ELF-1 (cell line): ENCODE measurements at places on chromosomes 12 and 14.

DNA sequence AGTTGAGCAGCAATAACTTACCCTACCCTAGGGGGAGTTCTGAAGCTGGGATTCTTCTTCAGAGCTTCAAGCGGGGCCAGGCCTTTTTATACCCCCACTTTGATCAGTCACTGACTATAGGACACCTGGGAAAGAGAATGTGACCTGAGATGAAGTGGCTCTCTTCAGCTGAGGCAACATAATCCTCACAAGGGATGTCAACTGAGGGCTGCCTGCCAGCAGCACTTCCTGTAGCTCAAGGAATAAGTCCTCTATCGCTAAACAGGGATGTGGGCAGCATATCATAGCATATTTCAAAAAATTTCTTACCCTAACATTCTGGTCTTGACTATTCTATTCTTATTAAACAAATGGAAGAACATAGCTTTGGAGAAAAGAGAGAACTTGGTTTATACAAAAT is 17.4 kb downstream of the LGALS3 start:
- DNase-seq = no peak

GRCh38 chr14:71115821-71116567 is 208.7 kb downstream of the PCNX1 start:
- no peak for DNase-seq

GRCh38 chr12:44837114-44837755 is 38.9 kb downstream of the NELL2 start:
- DNase-seq = no peak

DNA sequence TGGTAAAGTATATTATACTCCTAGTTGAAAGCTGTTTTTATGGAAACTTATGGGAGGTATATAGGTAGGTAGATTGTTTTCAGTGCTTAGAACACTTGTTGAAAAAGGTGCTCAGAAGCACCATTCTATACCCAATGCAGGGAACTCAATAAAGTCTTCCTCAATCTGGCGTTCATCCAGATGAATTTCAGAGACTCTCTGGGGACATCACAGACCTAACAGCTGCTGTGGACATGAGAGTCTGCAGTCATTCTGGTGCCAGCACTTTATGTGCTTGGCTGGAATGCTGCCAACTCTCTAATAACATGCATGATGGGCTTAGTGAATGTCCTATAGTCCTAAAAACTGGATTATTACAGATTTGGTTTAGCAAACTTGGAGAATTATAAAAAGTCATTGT is 115.9 kb downstream of the NTN4 start:
- DNase-seq = no peak

DNA sequence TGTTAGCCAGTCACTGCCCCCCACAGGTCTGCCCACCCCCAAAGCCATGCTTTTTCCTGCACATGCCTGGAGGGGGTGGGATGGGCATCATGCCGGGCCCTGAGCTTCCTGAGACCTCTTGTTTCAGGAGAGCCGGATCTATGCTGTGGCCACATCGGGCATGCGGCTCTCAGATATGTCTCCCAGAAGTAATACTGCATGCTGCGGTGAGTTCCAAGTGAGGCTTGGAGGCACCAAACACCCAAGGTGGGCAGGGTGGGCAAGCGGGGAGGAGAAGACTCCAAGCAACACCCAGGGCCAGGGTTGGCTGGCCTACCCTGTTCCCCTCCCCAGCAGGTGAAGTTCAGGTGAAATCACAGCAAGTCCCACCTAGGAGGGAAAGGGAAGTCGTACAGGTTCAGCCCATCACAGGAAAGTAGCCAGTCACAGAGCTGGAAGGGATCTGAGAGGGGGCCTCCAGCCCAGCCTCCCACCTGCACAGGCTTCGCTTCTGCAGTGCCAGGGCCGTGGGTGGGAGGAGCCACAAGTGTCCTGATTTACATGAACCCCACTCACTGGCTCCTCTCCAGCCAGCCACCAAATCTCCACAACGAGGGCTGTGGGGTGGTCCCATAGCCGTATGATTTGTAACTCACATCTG is 30.9 kb downstream of the PIGH start:
- DNase-seq = no peak

- no peak for DNase-seq
Observed at GRCh38 chr12:127300753-127301152, 966.2 kb upstream of the TMEM132C start.

DNA sequence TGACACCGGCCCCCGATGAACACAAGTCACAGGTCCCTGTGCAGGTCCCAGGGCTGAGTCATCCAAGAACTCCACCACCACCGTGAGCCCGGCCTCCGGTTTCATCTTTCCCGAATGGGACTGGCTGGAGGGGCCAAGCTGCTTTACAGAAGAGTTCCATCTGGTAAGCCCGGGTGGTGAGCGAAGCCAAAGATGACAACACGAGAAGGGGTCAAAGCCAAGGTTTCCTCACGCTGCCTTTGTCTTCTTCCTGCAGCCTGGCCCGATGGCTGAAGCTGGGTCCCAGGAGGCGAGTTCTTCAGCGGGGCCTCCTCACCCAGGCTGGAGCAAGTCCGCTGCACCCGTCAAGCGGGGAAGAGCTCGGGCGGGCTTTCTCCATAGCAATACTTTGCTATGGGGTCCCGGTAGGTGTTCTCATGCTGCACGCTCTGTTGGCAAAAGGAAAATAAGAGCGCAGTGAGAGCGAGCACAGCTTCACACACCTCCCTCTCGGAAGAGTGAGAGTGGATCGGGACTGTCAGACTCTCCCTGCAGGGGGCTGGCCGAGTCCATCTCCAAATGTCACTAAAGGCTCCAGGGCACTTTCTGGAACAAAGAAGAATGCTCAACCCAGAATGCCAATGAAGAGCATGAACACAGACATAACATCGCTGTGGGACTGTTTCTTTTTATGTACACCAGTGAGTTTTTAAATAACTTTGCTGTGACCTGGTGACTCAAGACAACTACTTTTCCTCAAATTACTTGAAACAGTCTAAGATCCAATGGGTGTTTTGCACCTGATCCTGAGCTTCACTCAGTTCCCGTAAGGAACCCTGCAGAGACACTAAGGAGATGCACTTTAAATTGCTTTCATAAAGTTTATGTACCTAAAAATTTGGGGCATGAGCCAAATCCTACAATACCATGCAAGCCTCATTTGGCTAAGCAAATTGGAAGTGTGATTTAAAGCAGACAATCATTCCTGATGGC is 20.1 kb downstream of the SPRING1 start:
- peak; percentile 52 for DNase-seq

DNA sequence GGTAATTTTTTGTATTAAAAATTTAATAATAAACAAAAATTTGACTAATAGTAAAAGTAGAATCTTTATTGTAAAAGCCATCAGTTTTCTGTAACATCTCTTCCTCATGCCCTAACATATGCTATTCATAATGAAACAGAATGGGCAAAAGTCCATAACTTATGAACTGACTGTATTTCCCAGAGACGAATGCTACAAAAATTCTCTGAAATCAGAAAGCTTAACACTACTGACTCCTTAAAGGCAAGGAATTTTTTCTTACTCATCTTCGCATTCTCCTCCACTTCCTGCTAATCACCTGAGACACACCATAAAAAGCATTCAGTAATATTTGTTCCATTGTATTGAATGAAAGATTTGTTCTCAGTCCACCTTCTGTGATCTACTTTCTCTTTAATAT is 17.6 kb downstream of the MON2 start:
- no peak for DNase-seq

DNA sequence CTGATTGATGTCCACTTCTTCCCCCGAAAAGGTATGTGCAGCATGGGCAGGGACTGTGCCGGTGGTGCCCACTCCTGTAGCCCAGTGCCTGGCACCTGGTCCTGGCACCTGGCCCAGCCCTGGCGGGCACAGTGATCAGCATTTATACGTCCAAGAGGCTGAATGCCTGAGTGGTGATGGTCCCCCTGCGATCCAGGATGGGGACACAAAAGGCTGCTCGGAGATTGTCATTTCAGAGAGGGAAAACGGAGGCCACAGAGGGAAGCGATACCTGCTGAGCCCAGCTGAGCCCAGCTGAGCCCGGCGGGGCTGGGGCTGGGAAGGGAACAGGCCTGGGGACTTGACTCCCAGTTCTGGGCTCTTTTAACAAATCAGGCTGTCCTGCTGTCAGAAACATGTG is 55.8 kb downstream of the PRIMA1 start:
- DNase-seq = no peak

- DNase-seq = peak; percentile 39
Observed at GRCh38 chr12:122204167-122205052, 901 bp downstream of the B3GNT4 start.

GRCh38 chr12:118498171-118498570 is 121.8 kb downstream of the SUDS3 start:
- no peak for DNase-seq

GRCh38 chr14:76962303-76962660 is 66.2 kb downstream of the IRF2BPL start:
- DNase-seq = no peak

- no peak for DNase-seq
Observed at GRCh38 chr14:49951229-49951607, 58.3 kb downstream of the ARF6 start.

DNA sequence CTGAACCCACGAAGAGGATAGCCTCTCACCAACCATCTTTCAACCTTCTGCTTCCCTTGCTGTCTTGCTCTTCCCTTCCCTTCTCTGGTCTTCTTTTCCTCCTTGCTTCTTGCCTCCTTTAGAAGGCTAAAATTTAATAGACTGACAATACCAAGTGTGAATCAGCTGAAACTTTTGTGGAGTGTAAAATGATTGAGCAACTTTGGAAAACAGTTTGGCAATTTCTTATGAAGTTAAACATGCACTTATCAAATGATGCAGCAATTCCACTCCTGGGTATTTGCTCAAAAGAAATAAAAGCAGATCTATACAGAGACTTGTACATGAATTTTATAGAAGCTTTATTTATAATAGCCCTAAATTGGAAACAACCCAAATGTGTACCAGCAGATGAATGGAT is 3.3 kb upstream of the KRT86 start:
- DNase-seq = no peak

DNA sequence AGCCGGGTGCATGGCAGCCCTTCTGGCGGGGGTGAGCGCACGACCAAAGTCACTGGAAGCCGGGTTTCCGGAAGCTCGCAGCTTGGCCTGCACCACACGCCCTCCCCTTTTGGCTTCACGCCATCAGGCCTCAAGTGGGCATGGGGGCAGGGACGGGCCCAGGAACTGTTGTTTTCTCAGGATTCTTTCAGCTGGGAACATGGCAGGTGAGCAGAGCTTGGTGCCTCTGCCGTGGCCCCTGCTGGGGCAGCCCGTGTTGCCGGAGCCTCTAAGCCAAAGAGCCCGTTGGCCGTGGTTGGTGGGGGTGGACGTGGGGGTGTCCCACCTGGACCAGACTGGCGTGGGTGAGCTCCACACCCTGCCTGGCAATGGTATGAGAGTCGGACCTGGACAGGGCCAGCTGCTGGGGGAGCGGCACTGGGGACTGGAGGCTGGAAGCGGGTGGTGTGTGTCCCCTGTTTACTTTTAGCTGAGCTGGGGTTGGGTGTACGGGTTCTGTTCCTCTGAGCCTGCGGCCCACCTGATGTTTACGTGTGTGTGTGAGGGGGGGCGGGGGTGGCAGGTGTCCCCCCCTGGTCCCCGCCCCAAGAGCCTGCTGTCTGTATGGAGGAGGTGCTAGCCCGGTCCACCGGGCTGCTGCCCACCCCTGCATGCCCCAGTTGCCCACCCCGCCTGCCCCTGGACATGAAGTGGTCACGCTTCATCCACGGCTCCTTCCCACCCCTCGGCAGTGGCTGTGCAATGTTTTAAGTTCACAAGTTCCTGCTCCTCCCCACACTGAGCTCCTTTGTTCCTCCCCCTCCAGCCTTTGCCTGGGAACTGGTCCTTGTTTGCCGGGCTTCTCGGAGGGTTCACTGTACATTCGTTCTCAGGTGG is 28.7 kb upstream of the PLD4 start:
- DNase-seq = no peak

- peak; percentile 93 for DNase-seq
Observed at GRCh38 chr12:96489392-96490056, at the start of gene CFAP54. TSS of gene CFAP54 (plus strand) at chr12:96489577. CDS start at chr12:96489610, 33 bp downstream.
